ENCODE measurements at places on chromosomes 13 and 19. TPM values are rescaled to one million over a fixed set of nuclear protein-coding genes. Genes with fewer than 3 reads are reported as not detected.

Gene SHANK1
- 2.7 TPM for total RNA-seq

Gene NEK5
- 0.97 TPM for total RNA-seq

Gene COL5A3
- 0.60 TPM for total RNA-seq

Gene ZSCAN5A
- total RNA-seq: 24.6 TPM

Gene LIM2
- not detected for total RNA-seq

Gene ZNF91
- 36.0 TPM for total RNA-seq

Gene SYDE1
- total RNA-seq: 5.1 TPM

Gene SH2D3A
- total RNA-seq: 0.11 TPM

Gene SELENOV
- 0.62 TPM for total RNA-seq

Gene CCDC97
- total RNA-seq: 6.6 TPM

Gene POU4F1
- 0.11 TPM for total RNA-seq

Gene ZNF829
- total RNA-seq: 1.8 TPM

Gene FAM216B
- 0.05 TPM for total RNA-seq

Gene KBTBD6
- total RNA-seq: 50.2 TPM

All from motor neuron (in vitro differentiated cells).